ENCODE measurements at places on chromosomes 13 and 19.

GRCh38 chr13:31424130-31424729 lies 224.5 kb downstream of the B3GLCT start:
- peak; percentile 84 for DNase-seq

DNA sequence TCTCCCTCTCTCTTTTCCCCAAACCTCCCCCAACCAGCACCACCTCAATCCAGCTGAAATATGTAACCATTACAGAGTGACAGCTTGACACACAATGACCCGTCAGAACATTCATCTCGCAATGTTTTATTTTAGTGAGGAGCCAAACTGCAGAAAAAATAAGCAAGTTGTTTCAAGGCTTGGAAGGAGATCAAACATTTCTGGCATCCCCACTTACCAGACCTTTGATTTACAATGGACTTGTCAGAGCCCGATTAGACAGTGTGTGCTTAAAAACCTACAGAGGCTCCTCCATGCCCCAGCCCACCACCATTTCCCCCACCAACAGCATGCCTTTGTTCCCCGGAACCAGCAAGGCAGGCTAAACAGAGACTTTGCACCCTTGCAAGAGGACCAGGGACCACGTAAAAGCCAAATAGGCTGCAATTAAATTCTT lies 382.8 kb upstream of the ZNF507 start:
- no peak for DNase-seq

GRCh38 chr19:2083174-2083854 lies 12.8 kb downstream of the MOB3A start:
- peak; percentile 80 for DNase-seq

- DNase-seq, result no peak
These were observed 160.5 kb downstream of the TEX29 start for GRCh38 chr13:111480976-111481375.

DNA sequence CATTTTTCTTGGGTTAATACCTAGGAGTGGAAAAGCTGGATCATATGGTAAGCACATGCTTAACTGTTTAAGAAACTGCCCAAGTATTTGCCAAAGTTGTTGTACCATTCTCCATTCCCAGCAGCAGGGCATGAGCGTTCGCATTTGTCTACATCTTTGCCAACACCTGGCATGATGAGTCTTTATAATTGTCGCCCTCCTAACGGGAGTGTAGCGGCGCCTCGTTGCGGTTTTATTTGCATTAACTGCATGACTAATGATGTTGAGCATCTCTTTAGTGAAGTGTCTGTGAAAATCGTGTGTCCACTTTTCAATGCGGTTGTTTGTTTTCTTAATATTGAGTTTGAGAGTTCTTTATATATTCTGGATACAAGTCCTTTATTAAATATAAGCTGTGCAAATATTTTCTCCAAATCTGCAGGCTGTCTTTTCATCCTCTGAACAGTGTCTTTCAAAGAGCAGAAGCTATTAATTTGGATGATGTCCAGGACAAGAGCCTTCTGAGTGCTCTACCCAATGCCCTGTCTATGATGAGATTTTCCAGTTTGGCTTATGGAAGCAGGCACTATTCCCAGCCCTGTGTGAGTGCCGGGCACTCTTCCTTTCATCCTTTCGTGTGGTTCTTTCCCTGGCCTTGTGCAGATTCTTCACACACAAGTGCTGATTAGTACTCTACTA lies 202.0 kb downstream of the FOXO1 start:
- DNase-seq, result no peak

DNA sequence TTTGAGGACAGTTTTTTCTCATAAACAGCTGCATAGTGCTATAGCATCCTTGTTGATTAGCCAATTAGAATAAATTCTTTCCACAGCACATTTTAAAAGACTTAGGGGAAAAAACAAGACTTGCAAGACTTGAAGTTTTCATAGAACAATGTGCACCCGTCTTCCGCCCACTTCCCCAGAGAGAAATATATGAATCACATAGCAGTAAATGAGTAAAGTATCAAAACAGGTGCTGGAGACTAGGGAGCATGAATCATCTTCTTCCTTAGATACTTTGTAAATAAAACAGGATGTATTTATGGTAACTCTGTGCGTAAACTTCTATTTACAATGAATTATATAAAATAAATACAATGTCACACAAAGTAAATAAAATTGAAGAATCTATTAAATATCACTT lies 75.1 kb downstream of the COL4A2 start:
- DNase-seq, result no peak

DNA sequence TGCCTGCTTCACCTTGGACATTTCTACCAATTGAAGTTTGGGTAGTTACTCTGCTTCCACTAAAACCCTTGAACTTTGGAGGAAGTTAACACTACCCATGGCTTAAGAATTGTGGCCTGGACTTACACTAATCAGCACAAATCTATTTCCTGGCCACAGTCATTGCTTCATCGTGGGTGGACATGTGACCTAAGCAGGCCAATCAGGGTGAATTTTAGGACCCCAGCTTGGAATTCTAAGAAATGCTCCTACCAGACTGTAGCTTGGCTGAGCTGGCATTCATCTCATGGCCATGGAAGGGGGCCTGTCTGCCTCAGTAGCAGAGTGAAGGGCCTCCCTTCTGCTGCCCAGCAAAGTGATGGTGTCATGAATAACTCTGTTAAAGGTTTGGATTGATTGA lies 58.3 kb upstream of the SLC15A1 start:
- DNase-seq, result no peak

DNA sequence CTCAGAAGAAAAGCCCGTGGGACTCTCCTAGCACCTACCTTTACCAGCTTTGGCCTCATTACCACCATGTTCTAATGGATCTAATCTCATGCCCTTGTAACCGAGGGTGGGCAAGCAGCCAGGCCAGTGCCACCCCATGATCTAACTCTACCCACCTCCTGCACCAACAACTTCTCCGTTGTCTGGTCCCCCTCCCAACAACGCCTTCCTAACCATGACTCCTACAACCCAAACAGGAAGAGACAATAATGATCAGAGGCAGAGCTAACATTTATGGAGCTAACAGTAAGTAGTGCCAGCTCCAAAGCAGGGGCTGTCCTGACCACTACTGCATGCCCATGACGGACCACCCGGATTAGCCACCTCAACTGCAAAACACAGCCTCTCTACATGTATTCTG lies 3.5 kb downstream of the USP12 start:
- DNase-seq, result peak; percentile 69

- DNase-seq, result no peak
These were observed 1120.7 kb downstream of the DIAPH3 start for GRCh38 chr13:59043016-59043415.

DNA sequence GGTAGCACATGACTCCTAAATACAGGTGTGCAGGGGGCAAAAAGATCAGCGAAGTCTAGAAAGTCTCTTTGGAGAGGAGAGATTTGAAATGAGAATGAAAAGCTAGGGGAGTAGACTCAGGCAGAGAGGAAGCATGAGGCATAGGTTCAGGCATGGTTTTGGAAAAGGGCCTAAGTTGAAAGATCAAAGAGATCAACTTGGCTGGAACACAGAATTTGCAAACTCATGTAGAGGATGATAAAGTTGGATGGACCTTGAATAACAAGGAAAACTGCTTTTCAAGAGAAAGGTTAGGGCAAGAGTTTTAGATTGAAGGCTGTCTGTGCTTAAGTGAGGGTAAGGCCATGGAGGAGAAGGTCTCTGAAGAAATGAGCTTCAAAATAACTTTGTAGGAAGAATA lies 47.4 kb upstream of the UBAC2 start:
- DNase-seq, result no peak

- DNase-seq, result no peak
These were observed 24.9 kb upstream of the WDR18 start for GRCh38 chr19:958967-959855.

DNA sequence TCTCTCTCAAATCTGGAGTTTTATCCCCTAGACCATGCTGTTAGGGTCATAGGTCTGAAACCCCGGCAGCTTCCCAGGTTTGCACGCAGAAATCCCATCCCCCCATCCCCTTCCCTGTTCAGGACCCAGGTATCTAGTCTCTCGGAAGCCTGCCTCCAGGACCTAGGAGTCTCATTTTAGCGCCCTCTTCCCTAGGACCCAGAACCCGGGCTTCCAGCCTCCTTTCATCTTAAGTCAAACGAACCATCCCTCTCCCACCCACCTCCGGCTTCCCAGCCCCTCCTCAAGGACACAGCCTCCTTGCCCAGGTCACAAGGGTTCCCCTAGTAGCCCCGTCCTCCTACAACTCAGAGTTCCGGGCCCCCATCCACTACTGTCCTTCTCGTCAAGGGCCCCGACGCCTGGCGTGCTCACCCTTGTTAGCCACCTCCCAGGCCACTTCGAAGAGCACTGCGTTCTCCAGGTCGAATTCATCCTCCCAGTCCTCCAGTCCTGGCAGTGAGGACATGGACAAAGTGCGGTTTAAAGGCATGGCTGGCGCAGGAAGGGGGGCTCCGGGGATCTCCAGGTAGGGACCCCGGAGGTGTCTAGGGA lies 431 bp downstream of the GYS1 start:
- peak; percentile 81 for DNase-seq

DNA sequence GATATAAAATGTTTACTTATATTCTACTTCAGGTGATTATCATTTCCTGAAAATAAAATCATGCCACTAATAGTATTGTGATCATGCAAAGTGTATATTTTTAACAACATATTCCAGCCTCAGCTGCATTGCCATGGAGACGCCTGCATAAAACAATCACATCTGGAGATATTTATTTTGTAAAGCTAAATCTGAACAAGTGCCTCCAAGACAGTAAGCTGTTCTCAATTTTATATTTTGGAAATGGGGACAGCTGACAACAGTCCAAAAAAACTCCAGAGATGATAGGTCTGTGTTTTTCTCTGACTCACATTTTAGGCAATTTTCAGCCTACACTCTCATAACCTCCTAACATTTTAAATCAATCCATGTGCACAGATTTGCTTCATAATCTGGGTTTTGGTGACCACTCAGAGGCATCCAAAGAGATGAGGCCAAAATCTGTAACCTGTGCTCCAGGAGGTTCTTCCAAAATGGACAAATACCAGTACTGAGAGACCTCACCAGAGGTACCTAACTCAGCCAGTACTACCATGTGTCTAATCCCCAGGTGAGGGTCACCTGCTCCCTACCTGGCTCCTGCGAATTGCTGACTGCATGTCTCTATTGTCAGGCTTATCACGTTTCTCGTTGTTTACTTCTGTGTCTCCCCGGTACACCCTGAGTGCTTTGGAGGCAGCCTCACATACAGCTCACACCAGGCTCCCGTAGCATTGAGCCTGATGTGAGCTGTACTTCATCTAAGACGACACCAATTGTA lies 62.7 kb downstream of the COL4A1 start:
- DNase-seq, result no peak

DNA sequence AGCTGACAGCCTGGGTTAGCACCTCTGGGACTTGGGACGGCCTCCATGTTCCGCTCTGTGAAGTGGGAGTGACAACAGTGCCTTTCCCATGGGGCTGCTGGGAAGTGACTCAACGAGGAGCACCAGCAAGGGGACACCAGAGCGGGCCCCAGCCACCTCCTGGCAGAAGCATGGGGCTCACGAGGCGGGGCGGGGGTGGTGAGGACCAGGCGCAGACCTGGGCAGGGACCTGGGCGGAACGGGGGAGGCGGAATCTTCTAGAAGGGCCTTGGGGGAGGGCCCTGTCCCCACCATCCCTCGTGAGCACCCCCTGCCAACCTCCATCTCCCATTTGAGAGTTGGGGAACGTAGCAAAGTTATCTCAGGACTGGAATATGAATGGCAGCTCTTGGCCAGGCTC lies 37.9 kb downstream of the KDM4B start:
- DNase-seq, result no peak

- DNase-seq, result no peak
These were observed 22.8 kb downstream of the TSHZ3 start for GRCh38 chr19:31326329-31327028.

DNA sequence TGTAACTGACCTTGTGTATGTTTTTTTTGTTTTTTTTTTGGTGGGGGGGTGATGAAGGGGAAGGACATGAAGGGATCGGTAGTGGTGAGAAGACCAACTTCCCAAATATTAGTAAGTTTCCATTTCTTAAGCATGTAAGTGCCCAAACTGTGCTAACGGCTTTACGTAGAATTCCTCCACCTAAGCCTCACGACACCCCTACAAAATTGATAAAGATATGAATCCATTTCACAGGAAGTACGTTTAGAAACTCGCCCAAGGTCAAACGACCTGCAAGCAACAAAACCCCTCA lies 649 bp downstream of the UQCRFS1 start:
- no peak for DNase-seq

DNA sequence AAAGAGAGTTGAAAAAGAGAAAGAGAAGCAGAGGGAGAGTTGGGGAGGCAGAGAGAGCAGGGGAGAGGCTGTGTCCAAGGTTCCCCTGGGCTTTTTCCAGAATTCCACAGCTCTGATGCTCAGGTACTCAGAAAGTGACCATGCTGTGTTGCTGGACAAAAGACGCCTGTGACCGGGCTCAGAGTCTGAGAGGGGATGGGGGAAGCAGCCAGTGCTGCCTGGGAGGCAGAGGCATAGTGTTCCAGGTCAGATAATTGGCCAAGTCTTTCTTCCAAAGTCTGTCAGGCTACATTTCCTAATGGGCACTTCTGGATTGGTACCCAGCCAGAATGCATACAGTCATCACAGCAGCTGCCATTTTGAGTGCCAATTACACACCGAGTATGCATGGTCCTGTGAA lies 86.1 kb downstream of the PTPRS start:
- no peak for DNase-seq

DNA sequence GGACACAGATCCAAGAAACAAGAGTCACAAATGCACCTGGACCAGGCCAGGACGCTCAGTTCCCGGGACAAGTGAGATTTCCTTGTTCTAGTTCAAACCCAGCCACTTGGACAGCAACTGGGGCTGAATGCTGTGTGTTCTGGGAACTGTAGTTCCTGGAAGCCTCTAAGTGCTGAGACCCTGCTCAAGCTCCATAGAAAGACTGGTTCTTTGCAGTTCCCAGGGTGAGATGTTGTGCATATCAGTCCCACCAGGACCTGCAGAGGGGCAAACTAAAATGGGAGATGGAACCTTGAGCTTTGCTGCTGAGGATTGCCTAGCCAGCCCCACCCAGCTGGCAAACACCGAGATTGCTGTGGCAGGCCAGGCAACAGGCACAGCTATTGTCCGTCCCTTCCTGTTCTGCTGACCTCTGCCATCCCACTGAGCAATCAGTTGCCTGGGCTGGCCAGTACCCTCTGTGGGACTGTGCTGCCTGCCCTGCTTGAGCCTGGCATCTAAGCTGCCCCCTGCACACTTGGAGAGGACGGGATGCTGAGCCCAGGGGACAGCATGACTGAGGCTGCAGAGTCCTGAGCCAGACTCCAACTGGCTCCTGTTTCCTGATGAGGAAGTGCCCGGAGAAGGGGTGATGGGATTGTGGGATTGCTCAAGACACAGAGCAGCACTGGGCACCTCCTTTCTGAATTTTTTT lies 1.4 kb upstream of the GIPC1 start:
- DNase-seq, result no peak
